Adipocyte (in vitro differentiated cells): ENCODE measurements at places on chromosomes 7 and 10.
A peak's percentile ranks its signal among the peaks of the same experiment; 100 is the strongest.

GRCh38 chr7:1937252-1937605, 267.2 kb downstream of the ELFN1 start:
- no peak for DNase-seq

GRCh38 chr10:97384641-97385040, 16.5 kb downstream of the RRP12 start:
- no peak for DNase-seq

DNA sequence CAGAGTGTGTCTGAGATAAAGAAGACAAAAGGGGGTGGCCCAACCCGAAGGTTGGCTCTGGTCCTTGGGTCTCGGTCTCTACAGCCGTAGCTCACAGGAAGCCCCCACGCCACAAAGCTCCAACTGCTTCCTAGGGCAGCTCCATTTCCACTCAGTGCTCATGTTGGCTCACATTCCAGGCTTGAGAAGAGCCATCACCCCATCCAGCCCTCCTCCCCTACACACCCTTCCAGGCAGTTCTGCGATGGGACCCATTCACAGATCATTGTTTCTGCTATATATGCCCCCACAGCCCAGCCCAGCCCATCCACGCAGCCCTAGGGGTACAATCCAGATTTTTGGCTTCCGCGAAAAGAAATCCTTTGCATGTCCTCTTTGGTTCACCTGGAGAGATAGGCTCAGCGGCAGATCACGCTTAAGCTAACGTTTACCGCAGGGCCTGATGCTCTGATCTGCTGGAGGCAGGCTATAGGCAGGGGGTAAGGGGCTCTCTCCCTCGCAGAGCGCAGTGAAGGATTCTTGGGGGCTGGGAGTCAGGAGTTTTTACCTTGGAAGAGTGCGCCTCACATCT, 6.2 kb upstream of the HOXA11 start:
- no peak for DNase-seq

GRCh38 chr10:29141761-29142160, 147.1 kb upstream of the LYZL1 start:
- DNase-seq, result peak; percentile 79

DNA sequence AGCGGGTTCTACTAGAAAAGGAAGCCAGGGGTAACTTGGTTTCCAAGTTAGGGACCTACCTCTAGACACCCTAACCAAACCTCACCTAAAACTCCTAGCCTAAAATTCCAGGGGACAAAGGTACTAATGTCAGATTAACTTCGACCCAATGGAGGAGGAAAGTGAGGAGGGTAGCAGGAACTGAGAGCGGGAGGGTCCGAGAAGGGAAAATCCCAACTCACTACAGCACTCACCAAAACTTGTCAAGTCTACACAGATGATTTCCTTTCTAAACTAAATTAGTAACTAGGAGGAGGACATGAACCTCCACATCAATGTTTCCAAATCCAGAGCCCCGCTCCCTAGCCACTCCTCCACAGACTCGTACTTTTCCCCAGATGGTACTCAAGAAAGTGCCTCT, 22.6 kb downstream of the CHCHD3 start:
- DNase-seq, result no peak

DNA sequence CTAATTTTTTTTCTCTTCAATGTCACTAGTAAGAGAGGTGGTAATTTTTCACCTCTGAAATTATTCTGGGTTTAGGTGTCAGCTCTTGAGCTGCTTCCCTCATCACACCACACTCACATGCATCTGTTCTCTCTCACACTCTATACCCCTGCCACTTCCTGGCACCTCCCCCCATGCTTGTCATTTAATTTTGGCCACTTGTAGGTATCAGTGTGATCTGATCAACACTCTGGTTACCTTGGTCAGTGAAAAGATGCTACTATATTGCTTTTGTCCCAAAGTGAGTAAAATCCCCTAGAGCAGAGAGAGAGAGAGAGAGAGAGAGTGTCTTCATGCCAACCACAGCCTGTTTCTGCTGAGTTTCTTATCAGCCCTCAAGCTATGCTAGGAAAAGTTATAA, 42.5 kb downstream of the STK17A start:
- DNase-seq, result no peak

DNA sequence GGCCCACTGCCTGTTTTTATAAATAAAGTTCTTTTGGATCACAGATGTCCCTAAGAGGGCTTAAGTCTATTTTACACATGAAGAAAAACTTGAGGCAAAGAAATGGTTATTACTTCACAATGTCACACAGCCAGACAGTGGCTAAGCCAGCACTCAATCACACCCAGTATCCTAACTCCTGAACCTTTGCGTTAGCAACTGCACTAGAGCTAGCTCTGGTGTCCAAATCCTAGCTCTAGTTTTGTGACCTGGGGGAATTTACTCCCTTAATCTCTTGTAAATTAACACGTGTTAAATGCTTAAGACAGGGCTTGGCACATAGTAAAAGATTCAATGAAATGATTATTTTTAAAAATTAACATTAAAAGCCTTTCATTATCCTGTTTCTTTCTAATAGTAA, 49.0 kb upstream of the TPK1 start:
- DNase-seq, result no peak

GRCh38 chr7:129103561-129104324, 40.8 kb upstream of the TSPAN33 start:
- DNase-seq, result no peak

DNA sequence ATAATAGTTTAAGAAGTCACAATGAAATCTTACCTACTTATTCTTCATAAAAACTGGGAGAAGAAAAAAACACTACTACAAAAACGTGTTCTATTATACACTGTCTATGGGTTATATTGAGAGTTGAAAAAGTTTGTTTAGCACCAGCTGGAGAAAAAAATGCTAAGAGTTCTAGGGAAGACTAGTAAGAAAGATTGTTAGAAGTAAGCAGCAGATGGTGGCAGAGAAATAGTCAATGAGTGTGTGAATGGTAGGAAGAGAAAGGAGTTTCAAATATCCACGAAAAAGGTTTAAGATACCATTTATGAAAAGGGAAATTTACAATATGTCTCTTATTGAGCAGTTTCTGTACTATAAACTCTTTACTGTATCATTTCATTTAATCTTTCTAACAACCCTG, 124.7 kb downstream of the NRBF2 start:
- no peak for DNase-seq

GRCh38 chr7:85041605-85042216, 145.1 kb downstream of the SEMA3D start:
- DNase-seq, result peak; percentile 80

GRCh38 chr10:81251457-81252115, 623.4 kb upstream of the NRG3 start:
- DNase-seq, result no peak

DNA sequence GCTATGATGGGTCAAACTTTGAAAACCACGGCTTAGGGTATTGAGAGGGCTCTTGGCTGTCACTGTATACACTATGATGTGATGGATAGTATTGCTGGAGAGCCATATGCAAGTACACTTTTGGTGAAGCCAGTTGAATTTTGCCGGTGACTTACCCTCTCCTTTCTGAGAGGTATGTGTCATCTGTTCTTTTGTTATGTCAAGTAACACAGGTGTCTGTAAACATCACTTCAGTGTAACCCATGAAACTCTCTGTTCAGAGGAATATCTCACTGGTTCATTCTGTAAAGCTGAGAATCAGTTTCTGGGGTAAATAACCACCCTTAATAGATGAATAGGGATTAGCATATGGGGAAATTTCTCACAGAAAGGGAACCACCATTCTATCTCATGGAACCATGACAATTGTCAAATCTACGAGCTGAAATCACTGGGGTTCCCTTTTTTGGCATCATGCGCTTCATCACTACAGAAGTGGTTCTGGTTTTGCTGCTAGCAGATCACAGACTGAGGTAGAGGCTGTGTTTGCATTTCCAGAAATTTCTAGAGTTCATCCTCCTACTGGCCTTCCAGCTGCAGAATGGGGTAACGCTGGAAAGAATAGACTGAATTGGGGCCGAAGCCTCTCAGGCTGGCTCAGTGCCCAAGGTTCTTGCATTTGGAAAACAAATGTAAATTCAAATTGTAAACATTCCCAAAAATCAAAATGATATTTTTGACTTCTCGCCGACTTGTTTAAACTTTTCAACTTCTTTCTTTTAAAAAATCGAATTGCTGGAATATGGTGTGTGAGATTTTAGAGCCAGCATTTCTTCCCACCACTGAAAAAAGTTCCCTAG, 83.3 kb upstream of the CREB5 start:
- no peak for DNase-seq

GRCh38 chr10:86979977-86980448, 11.7 kb downstream of the ADIRF start:
- peak; percentile 50 for DNase-seq

DNA sequence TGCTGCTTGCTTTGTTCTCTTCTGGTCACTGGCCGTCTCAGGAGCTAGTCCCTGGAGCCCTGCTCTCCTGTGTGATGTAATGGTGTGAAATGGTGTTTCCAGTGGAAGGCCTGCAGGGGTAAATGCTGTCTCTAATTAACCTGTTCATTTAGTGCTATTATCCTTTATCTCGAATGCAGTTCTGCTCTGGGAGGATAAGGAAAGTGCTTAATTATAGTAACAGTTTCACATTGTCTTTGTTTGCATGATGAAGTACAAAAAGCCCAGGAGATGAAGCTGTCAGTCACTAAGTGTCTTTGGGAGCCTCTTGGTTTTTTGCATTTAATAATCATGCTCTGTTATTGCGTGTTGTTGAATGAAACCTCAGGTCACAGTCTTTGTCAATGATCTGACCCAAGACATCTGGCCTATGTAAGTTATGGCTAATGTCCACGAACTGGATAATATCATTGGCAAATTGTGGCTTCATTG, 755.3 kb upstream of the GALNT17 start:
- DNase-seq, result no peak

DNA sequence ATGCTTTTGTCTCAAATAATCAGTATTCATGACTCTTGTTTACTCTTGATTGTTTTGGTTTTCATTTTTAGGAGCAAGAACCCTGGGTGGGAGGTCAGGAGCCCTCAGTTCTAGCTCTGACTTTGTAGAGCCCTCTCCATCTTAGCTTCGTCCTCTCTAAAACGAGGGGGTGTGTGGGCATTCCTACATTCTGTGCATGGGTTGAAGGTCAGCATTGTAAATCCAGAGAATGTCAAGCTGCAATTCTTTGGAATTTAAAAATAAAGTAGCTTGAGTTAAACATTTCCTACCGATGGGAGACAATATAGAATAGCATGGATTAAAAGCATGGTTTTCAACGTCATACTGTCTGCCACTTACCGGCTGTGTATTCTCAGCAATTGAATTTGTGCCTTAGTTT, 128.3 kb downstream of the PRPF18 start:
- DNase-seq, result peak; percentile 9

GRCh38 chr7:155773531-155773930, 38.7 kb downstream of the SHH start:
- DNase-seq, result no peak

DNA sequence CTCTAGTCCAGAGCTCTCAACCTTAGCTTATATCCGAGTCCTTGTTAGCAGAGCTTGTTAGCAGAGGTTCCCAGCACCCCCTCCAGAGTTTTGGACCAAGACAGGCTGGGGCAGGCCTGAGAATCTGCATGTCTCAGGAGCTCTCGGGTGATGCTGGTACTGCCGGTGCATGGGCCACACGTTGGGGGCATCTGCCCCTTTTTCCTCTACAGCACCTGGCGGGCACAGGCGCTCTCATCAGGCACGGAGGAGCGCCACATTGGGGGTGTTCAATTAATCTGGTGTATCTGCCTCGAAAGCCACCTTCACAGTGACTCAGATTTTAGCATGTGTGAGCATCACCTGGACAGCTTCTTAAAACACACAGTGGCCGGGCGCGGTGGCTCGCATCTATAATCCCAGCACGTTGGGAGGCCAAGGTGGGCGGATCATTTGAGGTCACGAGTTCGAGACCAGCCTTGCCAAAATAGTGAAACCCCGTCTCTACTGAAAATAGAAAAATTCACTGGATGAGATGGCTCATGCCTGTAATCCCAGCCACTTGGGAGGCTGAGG, 117.7 kb downstream of the ELFN1 start:
- no peak for DNase-seq

DNA sequence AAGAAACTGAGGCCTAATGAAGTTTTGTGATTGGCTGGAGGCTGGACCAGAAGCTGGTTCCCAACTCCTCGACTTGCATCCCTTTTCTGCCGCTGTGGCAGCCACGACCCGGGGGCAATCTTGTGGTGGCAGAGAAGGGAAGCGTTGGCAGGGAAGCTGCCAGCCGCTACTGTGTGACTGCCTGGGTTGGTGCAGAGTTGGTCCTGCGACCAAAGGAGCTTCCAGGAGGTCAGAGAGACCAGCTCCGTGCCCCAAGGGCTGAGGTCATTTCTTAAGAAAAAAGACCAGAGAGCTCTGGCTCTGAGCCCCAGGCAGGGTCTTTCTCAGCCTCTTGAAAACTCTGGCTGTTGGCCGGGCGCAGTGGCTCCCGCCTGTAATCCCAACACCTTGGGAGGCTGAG, 47.2 kb downstream of the PRF1 start:
- DNase-seq, result no peak

DNA sequence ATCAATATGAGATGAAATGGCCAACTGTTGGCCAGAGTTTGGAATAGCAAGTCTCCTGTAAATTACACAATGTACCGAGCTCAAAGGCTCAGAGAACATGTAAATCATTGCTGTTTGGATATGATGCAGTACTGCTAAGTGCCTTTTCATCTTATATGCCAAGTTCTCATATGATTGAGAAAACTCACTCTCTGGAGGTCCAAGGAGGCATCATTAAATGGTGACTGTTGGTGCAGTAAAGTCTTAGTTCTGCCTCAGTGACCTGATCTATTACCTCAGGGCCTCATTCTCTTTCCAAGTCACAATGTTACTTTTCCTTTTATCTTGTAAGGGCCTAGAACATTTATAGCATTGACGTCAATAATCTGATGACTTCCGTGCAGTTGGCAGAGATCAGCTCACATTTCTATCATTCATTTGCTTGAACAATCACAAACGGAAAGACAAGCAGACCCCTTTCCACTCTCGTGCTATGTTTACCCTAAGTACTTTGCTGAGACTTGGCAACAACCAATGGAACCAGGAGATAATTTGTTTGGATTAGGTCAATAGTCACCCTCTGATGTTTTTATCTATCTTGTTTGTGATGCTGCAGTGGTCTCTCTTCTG, 32.6 kb upstream of the PDK4 start:
- peak; percentile 65 for DNase-seq

DNA sequence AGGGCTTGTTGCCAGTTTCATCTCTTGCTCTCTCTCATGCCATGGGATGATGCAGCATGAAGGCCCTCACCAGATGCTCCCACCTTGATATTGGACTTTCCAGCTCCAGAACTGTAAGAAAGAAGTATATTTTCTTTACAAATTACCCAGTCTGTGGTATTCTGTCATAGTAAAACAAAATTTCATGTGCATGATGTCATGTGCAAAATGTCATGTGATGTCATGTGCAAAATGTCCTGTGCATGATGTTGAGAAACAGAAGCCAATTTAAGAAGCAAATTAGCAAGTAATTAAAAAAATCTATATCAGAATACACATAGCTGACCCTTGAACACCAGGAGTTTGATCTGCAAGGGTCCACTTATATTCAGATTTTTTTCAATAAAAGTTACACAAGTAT, 56.6 kb downstream of the DNAJC1 start:
- no peak for DNase-seq

- no peak for DNase-seq
Observed at GRCh38 chr10:131496351-131497052, 185.0 kb upstream of the TCERG1L start.

- no peak for DNase-seq
Observed at GRCh38 chr10:89468191-89468965, 54.0 kb downstream of the IFIT5 start.
